ENCODE measurements at places on chromosomes 5 and 9.

DNA sequence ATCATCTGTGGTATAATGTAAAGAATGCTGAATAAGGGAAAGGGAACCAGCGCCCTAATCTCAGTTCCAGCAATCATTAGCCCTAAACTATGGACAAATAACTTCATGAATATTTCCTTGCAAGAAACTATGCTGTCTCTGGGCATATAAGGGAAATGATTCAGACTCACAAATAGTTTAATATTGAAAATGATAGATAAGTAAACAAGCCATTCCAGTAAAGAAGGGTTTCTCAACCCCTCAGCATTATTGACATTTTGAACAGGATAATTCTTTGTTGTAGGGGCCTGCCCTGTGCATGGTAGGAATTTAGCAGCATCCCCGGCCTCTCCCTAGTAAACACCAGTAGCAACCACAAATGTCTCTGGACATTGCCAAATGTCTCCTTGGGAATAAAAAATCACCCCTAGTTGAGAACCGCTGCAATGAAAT lies 23.8 kb downstream of the C5 start:
- no peak for DNase-seq

GRCh38 chr9:134229466-134230091 lies 65.2 kb upstream of the RNU6ATAC start:
- DNase-seq, result no peak

DNA sequence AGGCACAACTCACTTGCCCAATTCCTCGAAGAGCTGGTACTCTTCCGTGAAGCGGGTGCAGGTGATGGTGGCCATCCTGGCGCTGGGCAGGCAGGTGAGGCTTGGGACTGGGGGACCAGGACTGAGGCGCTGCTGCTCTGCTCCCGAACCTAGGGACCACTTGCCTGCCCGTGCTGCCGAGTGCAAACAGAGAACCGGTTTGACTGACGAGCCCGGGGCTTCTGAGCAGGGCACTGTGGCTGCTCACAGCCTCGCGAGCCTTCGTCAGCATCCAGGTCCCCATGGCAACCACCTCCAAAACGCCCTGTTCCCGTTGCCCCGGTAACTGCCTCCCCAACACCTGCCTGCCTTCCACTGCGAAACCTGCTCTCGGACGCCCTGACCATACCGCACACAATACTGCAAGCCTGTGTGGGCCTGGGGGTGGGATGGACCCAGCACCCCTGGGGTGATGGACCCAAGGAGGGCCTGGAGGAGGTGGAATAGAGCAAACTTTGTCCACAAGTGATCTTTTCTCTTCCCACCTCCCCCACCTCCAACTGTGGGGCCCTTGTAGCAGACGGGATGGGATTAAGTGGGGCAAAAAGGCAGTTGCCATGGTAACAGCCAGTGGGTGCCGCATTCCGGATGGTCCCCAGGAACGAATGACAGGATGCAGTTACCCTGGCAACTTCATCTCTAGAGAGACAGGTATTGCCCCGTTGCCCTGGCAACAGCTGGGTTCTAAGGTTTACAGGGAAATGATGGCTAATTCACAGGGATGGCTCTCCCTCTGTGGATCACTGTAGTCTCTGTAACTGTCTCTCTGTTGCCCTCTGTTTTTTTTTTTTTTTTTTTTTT lies at the start of gene CAMK2A:
TSS of gene CAMK2A (minus strand) at position 223 of the 840 bp plus-strand sequence. CDS start at position 75, 148 bp downstream.
- no peak for DNase-seq

DNA sequence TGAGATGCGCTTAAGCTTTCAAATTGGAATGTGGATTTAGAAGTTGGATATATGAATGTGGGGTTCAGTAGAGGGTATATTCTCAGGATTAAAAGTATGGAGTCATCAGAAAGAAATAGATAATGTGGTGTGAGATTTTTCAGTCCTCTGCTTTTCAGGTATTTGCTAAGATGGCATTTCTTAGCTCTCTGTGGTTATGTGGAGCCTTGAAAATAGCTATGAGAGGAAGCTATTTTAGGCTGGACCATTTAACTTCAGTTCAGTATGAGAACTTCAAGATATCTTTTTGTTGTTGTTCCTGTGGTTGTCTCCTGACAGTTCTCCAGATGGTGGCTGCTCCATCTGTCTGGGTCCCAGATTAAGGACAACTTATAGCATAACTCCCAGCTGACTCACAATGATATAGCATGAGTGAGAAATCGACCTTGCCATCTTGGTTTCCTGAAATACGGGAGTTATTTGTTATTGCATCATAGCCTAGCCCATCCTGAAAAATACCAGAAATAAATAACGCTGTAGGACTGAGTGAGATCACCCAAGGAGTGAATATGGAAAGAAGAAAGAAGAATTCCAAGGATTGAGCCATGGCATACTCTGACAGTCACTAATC lies 461.5 kb downstream of the ANXA1 start:
- no peak for DNase-seq

GRCh38 chr5:140713562-140714094 lies 13.4 kb downstream of the ZMAT2 start:
- DNase-seq, result no peak

DNA sequence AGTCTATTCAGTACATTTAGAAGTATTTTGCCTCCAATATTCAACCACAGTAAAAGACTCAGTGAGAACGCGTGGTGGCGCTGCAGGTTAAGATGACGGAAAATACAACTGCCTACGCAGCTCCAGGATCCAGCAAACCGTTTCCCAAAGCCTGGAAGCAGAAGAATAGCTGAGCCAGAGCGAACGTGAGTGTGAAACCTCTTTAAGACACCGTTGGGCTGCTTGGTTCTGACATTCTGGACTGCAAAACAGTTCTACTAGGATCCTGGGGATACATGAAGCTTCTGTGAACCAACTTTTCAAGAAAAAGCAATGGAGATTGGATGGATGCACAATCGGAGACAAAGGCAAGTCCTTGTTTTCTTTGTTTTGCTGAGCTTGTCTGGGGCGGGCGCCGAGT lies at the start of gene PCDHB16:
TSS of gene PCDHB16 (plus strand) at position 140 of the 400 bp plus-strand sequence. CDS start at position 313, 173 bp downstream.
- DNase-seq, result no peak

DNA sequence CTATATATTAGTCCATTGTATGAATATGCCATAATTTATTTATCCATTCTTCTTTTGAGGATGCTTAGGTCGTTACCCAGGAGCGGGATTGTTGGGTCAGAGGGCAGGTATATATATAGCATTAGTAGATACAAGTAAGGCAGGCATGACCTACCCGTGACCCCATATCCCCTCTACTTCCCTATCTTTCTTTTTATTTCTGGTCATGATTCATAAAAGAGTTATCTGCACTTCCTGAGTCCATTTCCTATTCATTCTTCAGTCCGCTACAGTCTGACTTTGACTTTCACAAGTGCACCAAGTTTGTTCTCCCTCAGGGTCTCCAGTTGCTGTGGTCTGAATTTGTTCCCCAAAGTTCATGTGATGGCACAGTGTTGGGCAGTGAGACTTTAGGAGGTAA lies 6.9 kb downstream of the RHOBTB3 start:
- DNase-seq, result no peak

DNA sequence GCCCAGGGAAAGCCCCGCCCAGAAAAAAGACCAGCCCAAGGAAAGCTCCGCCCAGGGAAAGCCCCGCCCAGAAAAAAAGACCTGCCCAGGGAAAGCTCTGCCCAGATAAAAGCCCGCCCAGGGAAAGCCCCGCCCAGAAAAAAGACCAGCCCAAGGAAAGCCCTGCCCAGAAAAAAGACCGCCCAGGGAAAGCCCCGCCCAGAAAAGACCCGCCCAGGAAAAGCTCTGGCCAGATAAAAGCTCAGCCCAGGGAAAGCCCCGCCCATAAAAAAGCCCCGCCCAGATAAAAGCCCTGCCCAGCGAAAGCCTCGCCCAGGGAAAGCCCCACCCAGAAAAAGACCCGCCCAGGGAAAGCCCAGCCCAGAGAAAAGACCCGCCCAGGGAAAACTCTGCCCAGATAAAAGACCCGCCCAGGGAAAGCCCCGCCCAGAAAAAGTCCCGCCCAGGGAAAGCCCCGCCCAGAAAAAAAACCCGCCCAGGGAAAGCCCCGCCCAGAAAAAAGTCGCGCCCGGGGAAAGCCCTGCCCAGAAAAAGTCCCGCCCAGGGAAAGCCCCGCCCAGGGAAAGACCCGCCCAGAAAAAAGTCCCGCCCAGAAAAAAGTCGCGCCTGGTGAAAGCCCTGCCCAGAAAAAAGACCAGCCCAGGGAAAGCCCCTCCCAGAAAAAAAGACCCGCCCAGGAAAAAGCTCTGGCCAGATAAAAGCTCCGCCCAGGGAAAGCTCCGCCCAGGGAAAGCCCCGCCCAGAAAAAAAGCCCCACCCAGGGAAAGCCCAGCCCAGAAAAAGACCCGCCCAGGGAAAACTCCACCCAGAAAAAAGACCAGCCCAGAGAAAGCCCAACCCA lies 11.9 kb downstream of the GRIN1 start:
- DNase-seq, result peak; percentile 65

- DNase-seq, result no peak
Measured at GRCh38 chr9:6410633-6411032, 2.4 kb upstream of the UHRF2 start.

DNA sequence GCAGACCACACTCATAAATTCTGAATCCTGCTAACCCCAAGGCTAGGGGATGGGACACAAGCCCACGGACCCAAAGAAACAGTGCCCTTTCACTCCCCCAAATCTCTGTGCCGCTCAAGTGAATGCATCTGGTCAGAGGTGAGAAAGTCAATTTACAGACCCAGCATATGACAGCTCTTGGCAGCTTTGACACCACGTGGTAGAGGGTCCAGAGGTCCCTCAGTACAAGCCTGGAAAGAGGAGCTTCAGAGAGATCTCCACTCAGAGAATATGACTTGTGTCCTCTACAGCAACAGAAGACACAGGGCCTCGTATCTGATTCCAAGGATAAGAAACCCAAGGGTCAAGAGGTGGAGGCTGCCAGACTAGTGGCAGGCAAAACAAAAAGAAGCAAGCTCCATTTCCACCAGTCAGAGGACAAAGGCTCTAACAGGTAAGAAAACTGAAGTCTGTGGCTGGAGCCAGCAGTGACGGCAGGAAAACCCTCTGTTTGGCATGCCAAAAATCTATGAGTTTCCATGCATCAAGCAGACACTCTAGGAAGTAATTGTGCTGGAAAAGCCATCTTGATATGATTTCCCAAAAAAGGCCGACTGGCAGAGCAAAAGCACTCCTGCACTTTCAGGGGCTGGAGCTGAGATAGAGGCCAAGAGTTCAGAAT lies 138.7 kb downstream of the UGCG start:
- no peak for DNase-seq

DNA sequence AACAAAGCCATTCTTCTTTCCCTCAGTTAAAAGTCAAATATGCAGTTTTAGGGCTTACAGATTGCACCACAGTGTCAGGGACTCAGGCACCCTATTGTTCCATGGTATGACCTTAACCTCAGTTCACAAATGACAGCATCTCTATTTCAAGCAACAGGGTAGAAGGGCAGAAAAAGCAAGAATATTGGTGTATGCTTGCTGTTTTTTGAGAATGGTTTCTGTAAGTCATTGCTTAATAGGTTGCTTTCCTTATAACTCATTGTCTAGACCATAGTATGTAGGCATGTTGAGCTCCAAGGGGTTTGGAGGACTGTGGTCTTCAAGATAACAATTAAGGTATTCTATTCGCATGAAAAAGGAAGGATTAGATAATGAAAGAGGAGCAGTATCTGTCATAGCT lies 183.5 kb upstream of the EDIL3 start:
- DNase-seq, result no peak

DNA sequence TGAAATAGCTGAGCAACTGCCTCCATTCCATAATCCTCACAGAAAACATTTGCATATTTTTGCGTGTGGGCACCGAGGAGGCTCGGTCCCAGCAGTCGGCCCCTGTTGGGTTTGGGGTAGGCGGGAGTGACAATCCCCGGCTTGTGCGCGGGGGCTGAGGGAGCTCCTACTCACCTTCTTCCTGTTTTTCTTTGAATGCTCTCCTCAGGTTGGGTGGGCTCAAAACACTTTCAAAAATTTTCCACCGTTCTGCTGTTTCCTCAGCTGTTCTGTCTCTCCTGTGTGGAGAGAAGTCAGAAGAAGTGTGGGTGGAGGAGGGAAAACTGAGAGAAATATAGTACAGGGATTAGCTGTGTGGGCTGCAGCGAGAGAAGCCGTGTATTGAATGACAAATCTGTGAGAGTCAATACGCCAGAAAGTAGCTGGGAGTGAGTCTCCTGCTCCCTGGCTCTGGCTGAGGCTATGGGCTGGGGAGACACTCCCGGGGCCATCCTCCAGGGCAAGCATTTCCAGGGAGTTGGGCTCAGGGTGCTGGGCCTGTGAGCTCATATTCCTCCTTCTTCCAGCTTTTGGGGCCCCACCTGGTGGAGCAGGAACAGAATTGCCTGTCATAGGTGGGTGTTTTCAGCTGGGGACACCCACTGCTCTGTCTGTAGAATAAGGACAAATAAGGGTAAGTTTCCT lies 84.7 kb downstream of the CMYA5 start:
- DNase-seq, result no peak

GRCh38 chr9:113611461-113612215 lies 148.1 kb downstream of the RGS3 start:
- DNase-seq, result no peak

DNA sequence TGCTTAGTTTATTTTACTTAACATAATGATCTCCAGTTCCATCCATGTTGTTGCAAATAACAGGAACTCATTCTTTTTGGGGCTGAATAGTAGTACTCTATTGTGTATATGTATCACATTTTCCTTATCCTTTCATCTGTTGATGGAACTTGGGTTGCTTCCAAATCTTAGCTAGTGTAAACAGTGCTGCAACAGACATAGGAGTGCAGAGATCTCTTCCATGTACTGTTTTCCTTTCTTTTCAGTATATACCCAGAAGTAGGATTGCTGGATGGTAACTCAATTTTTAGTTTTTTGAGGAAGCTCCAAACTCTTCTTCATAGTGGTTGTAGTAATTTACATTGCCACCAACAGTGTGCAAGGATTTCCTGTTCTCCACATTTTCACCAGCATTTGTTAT lies 138.8 kb upstream of the POC5 start:
- no peak for DNase-seq

- no peak for DNase-seq
Measured at GRCh38 chr5:74186356-74187315, 453.9 kb downstream of the ENC1 start.

GRCh38 chr9:128257907-128258306 lies 17.9 kb downstream of the GOLGA2 start:
- no peak for DNase-seq

GRCh38 chr5:176987583-176987982 lies 19.0 kb downstream of the UIMC1 start:
- no peak for DNase-seq

- no peak for DNase-seq
Measured at GRCh38 chr9:27749838-27750237, 176.6 kb upstream of the C9orf72 start.

DNA sequence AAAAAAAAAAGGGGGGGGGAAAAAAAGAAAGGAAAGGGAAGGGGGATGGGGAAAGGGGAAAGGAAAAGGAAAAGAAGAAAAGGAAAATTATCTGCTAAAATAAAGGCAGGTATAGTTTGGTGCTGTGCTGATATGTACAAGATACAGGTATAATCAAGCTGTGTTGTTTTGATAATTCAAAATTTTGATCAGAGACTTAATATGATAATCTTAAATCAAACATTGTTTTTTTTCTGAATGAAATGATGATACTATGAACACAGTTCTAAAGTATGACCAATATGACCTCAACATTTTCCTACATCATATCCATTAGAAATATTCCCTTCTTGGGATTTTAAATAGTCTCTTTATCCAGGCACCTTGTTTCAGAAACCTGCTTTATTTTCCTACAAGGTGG lies 115.6 kb upstream of the TRPM3 start:
- DNase-seq, result no peak

- no peak for DNase-seq
Measured at GRCh38 chr9:34170237-34170991, 8.4 kb upstream of the UBAP1 start.

Data from activated naive CD4-positive, alpha-beta T cell treated with anti-CD3 and anti-CD28 coated beads, Interleukin-2, amount 50 U/mL, for 72 hours (primary cell).